ENCODE measurements at places on chromosomes 3 and 15. TPM values are rescaled to one million over a fixed set of nuclear protein-coding genes. Genes with fewer than 3 reads are reported as not detected.

Gene DUOXA2
- total RNA-seq: not detected

Gene ANKRD34C
- total RNA-seq: not detected

Gene SERF2
- total RNA-seq: 659 TPM

Gene EAF2
- 2.8 TPM for total RNA-seq

Gene SLC12A1
- not detected for total RNA-seq

Gene RNF7
- 140 TPM for total RNA-seq

Gene ZNF385D
- not detected for total RNA-seq

Gene HRG
- total RNA-seq: not detected

Data from A549 treated with DMSO at 1 μM for 4 hours (cell line).